ENCODE measurements at places on chromosomes 12 and 14.

DNA sequence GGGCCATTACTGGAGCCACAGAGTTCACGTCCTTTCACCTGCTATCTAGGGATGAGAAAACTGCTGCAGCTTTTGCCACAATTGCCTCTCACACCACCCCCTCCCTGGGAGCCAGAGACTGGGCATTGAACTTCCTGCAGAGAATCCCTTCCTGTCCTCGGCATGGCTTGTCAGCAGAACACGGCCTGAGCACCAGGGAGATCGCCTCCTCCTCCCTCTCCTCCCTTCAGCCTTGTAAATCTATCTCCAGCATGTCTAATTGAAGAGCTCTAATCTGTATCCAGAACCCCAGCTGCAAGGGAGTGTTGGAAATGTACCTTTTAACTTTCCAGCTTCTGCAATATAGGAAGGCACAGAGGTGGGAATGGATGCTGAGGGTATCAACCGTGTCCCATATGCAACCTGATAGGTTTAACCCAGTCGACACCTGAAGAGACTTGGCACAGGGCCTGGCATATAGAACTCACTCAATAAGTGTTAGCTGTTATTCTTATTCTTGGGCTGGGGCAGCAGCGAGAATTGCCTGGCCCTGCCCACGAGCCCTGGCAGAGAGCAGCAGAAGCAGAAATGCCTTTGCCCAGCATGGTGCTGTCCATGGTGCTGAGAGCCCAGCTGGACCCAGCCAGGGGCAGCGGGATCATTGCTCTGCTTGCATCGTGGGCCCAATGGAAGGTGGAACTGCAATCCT is 26.8 kb downstream of the TMEM63C start:
- peak; percentile 5 for DNase-seq

GRCh38 chr14:53215101-53215500 is 62.0 kb upstream of the DDHD1 start:
- DNase-seq, result no peak

- no peak for DNase-seq
These were observed 56.3 kb upstream of the KCNA5 start for GRCh38 chr12:4987076-4988046.

DNA sequence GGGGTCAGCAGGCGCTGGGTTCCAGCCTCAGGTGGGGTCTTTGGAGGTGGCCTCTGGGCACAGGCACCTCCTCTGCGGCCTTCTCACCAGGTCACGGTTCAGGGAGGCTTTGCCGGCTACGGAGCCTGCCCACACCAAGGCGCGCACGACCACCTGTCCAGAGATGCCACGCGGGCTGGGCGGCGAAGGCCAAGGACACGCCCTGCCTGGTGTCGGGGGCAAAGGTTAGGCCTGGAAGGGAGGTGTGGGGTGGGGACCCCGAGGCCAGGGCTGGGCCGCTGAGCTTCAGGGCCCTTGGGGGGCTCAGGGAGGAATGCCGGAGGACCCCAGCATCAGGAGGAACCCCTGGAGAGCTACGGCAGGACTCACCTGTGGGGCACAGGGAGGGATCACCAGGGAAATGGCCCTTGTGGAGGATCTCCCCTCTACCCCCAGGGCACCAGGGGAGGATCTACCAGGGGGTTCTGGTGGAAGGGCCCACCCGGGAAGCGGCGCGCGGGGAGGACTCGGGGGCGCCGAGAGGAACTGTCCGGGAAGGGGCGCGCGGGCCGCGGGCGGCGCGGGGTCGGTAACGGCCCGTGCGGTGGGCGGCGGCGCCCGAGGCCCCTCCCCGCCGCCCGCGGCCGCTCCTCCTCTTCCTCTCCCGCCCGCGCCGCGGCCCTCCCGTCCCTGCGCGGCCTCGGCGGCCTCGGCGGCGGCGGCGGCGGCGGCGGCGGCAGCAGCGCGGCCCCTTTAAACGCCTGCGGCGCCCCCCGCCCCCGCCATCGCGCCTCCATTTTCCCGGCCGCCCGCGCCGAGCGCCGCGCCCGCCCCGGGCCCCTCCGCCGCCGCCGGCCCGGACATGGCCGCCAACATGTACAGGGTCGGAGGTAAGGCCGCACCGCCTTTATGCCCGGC is at the start of gene MTA1:
Gene MTA1, plus strand, starts transcription at position 633 of the 897 bp plus-strand sequence. Its CDS starts 209 bp downstream, at position 842.
- DNase-seq, result peak; percentile 30

- no peak for DNase-seq
These were observed 115.7 kb downstream of the NUAK1 start for GRCh38 chr12:106023039-106023438.

DNA sequence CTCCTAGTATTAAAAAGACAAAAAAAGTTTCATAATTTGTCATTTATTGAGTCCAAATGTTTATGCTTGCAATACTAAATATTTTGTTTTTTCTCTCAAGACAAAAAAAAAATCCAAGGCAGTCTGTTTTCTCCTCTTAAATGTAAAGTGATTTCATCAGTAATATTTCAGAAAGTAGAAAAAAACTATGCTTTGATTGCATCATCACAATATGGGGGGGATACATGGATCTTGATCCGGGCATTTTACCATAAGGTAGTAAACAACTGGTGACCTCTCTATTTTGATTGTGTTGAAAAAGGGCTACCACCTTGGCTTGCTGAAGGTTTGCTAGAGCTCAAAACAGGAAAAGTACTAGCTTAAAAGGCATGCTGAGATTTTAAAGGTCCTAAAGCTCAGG is 43.6 kb downstream of the ERGIC2 start:
- DNase-seq, result no peak

GRCh38 chr14:20516921-20517320 is 11.6 kb downstream of the RNASE10 start:
- no peak for DNase-seq

DNA sequence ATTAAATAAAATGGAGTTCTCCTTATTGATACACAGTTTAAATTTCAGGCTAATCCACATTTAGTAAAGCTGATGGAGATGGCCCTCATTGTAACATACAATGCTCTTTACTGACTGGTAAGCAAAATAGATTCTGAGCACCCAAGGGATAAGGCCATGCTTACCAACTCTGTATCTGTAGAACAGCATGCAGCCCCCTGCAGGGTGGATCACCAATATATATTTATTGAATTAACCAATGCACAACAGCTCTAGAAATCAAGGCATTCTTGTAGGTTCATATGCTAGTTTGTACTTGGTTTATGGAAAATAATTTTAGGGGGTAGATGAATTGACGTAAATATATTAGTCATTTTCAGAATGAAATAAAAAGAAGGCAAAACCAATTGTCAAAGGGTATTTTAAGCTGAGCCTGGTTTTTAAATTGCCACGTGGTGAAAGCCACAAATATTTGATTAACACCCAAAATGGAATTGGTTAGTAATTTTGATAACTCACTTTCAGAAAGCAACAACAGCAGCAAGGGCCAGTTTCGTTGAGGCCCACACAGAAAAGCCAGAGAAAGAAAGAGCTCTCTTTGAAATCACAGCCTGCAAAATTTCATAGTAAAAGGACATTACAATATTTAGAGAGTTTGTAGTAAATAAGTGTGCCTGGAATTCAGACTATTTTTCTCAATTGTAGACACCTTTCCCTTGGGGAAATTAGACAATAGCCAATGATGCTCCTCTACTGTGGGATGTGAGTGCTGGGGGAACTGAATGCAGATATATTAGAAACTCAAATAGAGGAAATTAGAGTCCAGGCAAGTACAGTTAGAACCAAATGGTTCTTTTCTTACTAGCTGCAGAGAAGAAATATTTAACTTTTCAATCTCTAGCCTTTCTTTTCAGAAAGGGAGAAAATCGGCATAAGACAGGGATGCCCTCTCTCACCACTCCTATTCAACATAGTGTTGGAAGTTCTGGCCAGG is 216.2 kb upstream of the ABCD2 start:
- no peak for DNase-seq

DNA sequence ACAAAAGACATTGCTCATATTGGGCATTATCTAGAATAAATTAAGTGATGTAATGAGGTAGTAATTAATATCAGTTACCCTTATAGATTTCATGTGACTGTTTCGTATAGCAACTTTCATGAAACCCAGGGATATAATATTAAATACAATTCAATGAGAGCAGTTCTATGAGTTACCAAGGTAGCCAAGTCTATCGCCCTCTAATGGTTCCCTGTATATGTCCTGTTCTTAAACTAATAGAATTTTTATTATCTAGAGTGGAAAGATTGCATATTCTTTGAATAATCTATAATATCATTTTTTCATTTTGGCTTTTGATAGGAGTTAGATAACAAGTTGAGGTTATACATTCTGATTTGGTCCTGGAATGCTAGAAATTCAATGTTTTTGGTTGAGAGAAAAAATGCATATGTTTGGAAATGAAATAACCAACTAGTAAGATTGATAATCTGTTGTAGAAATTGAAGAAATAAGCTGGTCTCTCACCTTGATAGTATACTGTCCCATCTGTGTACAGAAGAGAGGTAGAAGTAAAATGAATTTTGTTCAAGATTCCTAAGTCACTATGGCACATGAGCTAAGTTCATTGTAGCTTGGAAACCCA is 59.7 kb downstream of the SCFD1 start:
- no peak for DNase-seq

DNA sequence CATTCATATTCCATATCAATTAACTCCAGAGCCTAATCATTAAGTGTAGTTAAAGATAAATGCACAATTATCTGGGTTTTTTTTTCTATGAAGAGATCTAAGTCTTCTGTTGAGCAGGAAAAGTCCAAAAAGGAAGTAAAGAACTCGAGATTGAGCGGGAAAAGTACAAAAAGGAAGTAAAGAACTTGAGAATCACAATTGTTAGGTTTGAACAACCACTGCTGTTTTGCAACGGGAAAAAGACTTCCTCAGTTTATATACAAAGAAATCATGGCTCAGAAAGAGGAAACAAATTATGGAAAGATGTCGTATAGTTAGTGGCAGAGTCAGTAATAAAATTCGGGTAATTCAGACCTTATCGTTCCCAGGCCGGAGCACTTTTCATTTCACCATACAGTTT is 63.3 kb downstream of the PPP1R12A start:
- no peak for DNase-seq

GRCh38 chr12:3010214-3010930 is 51.2 kb downstream of the TEAD4 start:
- DNase-seq, result no peak

DNA sequence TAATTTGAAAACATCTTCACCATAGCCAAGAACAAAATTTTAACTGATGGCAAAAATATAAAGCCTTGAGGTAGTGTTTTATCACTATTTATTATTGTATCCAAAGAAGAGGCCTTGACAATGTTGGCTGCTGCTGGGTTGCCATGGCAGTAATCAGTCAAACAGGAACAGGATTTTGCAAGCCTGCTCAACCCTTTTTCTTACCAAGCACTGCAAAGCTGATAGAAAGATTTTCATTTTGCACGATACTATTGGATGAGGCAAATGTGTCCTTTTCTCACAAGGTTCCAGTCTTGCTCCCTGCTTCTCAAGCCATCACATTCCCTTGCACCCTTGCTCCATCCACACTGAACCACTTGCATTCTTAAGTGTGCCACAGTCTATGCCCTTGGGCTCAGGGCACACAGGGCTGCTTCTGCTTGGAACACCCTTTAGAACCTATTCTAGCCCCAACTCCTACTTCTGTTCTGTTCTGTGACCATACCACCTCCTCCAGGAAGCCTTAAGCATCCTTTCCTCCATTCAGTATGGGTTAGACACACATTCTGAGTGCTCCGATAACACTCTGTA is 76.5 kb upstream of the AMIGO2 start:
- DNase-seq, result no peak

DNA sequence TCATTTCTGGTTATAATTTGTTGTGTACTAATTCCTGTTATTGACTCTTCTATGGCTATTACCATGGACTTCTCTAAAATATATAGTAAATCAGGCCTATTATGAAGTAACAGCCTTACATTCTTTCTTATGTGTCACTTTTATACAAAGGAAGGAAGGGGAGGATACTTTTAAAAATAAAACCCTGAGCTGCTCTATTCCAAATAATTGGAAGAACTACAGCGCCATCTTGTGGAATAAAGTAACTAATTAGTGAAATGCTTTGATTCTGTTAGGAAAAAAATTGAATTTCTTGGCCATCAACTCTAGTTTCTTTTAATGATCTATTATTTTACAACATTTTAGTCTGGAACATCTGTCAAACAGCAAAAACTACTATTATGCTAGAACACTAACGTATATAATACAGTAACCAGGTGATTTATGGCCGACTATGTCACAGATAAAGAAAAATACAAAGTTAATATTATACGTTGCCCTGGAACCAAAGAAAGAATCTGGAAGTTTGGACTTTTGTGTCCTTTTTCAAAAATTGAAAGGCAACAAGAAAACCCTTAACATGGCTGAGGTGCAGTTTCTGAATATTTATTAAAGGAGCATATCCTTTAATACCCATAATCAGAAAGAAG is 55.0 kb upstream of the NELL2 start:
- DNase-seq, result no peak

GRCh38 chr14:75522224-75522982 is at the start of gene BATF:
TSS of gene BATF (plus strand) at chr14:75522469. CDS start at chr14:75522683, 214 bp downstream.
- peak; percentile 61 for DNase-seq

- DNase-seq, result no peak
These were observed at the start of gene LBHD2 for GRCh38 chr14:103084021-103084919. TSS of gene LBHD2 (plus strand) at chr14:103084210. CDS start at chr14:103086013, 1,803 bp downstream.

GRCh38 chr12:120065472-120065871 is 51.1 kb downstream of the RAB35 start:
- DNase-seq, result no peak

- DNase-seq, result no peak
These were observed 389.3 kb downstream of the BMP4 start for GRCh38 chr14:53567236-53567780.

DNA sequence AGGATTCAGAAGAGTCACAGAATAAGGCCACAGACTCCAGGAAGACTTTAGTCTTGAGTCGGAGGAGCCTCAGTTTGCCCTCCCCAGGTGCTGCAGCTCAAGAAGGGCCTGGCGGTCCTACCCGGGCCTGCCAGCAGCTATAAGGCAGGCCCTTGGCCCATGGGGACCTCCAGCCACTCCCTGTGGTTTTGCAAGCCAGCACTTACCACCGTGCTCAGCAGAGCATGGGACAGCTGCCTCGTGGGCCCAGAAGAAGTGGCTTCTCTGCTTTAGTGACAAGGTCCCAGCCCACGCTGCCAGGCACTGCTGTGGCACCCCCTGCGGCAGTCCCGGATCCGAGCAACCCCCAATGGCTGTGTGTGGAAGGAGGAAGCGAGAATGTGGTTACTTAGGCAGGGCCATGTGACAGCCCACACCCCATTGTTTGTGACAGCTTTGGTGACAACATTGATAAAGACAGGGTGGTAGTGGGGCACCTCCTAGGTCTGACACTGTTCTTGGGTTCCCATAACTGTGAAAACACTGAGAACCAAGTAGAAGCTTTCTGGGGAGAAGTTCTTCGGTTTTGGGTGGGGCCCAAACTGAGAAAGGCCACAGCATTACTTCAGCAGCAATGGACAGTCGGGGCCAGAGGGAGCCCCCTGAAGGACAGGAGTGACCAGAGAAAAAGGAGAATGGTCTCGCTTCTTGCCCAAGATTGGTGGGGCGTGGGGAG is at the start of gene SELPLG:
Gene SELPLG, minus strand, starts transcription at position 361 of the 715 bp plus-strand sequence. CDS start 9,587 bp downstream, outside the sequence.
- DNase-seq, result peak; percentile 75

- DNase-seq, result no peak
These were observed 601.5 kb downstream of the KCNH5 start for GRCh38 chr14:62443796-62444195.

DNA sequence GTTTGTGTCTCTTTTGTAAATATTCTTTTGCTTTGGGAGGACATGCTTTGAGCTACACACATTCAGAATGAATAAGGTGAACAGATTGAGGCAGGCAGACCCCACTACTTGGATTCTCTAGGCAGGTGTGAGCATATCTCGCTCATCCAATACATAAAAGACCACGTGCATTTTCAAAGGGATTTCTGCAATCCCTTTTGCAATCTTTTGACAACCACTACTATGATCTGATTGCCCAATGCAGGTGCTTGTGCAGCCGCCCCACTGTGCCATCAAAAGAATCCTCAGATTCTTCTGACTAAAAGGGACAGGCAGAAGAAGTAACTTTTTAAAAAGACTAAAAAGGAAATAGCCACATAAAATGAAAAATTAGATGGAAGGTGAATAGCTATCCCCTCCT is 341.4 kb downstream of the BMP4 start:
- no peak for DNase-seq

All from stimulated activated CD8-positive, alpha-beta memory T cell treated with anti-CD3 and anti-CD28 coated beads, Interleukin-12 subunit alpha, Interleukin-12 subunit beta, amount 100 ng/mL, for 4 hours (primary cell).